ENCODE measurements at places on chromosomes 12 and 14.
A peak's percentile ranks its signal among the peaks of the same experiment; 100 is the strongest.

- no peak for DNase-seq
Observed at GRCh38 chr12:43169115-43169681, 382.8 kb downstream of the ADAMTS20 start.

- no peak for DNase-seq
Observed at GRCh38 chr14:60651086-60651795, 2.0 kb upstream of the SIX1 start.

- DNase-seq: peak; percentile 33
Observed at GRCh38 chr14:68395604-68396003, 397.3 kb downstream of the ZFP36L1 start.

DNA sequence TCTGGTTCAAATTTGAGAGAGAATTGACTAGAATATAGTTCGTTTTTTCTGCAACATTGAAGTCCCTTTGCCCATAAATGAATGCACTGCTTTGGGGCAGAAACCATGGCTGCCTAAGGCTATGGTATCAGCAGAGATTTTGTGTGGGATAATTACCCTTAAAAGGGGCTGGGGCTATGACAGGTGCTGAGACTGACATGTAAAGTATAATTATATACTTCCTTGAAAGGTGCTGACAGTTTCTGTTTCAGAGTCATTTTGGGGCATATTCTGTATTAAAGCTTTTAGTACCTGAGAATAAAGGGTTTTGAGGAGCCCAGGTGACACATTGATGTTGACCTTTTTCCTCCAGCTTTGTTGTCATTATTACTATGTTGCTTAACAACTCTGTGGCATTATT, 150.3 kb upstream of the PTPRQ start:
- no peak for DNase-seq

GRCh38 chr12:101527682-101528081, 52.5 kb downstream of the SPIC start:
- no peak for DNase-seq

DNA sequence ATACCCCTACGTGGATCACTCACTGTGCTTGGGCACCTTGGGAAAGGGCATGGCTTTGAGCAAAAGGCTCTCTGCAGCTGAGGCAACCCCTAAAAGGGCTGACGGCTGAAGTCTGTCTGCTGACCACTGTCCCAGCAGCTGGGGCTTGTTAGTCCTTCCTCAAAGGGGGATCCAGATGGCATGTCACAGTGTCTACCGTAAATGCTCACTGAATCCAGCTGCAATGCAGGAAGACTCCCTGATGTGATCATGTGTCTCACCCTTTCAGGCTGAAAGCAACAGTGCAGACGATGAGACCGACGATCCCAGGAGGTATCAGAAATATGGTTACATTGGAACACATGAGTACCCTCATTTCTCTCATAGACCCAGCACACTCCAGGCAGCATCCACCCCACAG, 12.4 kb downstream of the OAS1 start:
- no peak for DNase-seq

- DNase-seq: no peak
Observed at GRCh38 chr14:38839694-38840365, 263.2 kb downstream of the SEC23A start.

GRCh38 chr12:71476513-71476912, 36.9 kb downstream of the LGR5 start:
- DNase-seq: peak; percentile 55
